ENCODE measurements at places on chromosomes 4 and X.

GRCh38 chr4:120065974-120066516, 603 bp downstream of the MAD2L1 start:
- H3K27ac ChIP-seq = peak overlapping the region; percentile 7
- no peak for DNase-seq
- peak overlapping the region; percentile 99 for H3K4me3 ChIP-seq
- peaks cover 38% of the 10 kb centered on the region for H3K36me3 ChIP-seq
- H3K4me1 ChIP-seq = peaks cover 4% of the 10 kb centered on the region

DNA sequence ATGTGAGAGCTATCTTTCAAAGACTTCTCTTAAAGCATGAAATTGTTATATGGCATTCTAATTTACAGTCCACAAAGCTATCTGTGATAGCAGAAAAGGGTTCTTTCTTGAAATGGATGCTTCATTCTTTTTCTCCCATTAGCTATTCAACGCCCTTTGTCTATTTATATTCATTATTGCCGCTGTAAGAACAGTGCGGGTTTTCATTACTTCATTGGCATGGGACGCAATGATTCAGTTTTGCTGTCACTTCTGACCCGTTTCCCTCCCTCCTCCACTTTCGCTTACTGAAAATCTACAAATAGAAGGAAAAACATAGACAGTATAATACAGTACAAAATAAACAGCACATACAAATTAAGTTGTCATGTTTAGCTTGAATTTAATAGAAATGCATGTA, 394.6 kb downstream of the PCDH7 start:
- no peak overlapping the region for H3K4me3 ChIP-seq
- DNase-seq = no peak
- H3K36me3 ChIP-seq = no peaks in the 10 kb centered on the region

- H3K4me3 ChIP-seq = no peak overlapping the region
- H3K36me3 ChIP-seq = no peaks in the 10 kb centered on the region
- no peaks in the 10 kb centered on the region for H3K27me3 ChIP-seq
- H3K27ac ChIP-seq = no peak overlapping the region
- H3K4me1 ChIP-seq = no peaks in the 10 kb centered on the region
Observed at GRCh38 chr4:151583157-151583914, 174.4 kb downstream of the FHIP1A start.

DNA sequence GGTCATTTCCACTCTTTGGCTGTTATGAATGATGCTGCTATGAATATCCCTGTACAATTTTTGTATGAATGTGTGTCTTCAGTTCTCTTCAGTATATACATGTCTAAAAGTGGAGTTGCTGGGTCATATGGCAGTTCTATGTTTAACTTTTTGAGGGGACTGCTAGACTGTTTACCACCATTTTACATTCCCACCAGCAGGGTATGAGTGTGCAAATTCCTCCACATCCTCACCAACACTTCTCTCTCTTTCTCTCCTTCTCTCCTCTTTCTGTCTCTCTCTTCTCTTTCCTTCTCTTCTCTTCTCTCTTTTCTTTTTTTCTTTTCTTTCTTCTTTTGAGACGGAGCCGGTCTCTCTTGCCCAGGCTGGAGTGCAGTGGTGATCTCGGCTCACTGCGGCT, 7.8 kb downstream of the WWC2 start:
- H3K4me1 ChIP-seq = peaks cover under 1% of the 10 kb centered on the region
- H3K27ac ChIP-seq = no peak overlapping the region
- no peak for DNase-seq

GRCh38 chr4:186105647-186106321, 1.3 kb downstream of the FAM149A start:
- H3K27me3 ChIP-seq = no peaks in the 10 kb centered on the region
- no peak overlapping the region for H3K27ac ChIP-seq
- DNase-seq = no peak
- peaks cover 6% of the 10 kb centered on the region for H3K36me3 ChIP-seq

- H3K27me3 ChIP-seq = no peaks in the 10 kb centered on the region
- no peak overlapping the region for H3K27ac ChIP-seq
- no peaks in the 10 kb centered on the region for H3K4me1 ChIP-seq
- no peak for DNase-seq
- H3K4me3 ChIP-seq = no peak overlapping the region
Observed at GRCh38 chr4:163201358-163201757, 34.7 kb upstream of the NAF1 start.

- H3K27ac ChIP-seq = no peak overlapping the region
- no peak overlapping the region for H3K4me3 ChIP-seq
- no peak for DNase-seq
- no peaks in the 10 kb centered on the region for H3K27me3 ChIP-seq
- no peaks in the 10 kb centered on the region for H3K36me3 ChIP-seq
Observed at GRCh38 chr4:10565166-10565780, 108.0 kb upstream of the ZNF518B start.

DNA sequence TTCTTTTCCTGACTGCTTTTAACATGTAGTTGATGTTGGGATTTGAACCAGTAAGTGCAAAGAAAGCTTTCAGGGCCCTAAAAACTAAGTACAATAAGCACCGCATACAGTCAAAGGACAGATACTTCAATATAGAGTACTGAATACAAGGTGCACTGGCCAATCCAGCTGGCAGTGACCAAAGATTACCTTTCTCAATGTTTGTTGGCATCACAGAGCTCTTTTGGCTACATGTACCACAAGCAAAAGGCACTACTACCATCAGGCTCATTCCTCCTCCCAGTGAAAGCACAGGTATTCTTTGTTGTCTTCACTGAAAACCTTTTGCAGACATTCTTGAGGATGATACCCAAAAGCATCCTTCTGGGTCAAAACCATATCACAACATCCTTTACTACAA, 65.2 kb upstream of the ZCCHC13 start:
- peaks cover 25% of the 10 kb centered on the region for H3K36me3 ChIP-seq

- no peak overlapping the region for H3K27ac ChIP-seq
- H3K27me3 ChIP-seq = no peaks in the 10 kb centered on the region
- DNase-seq = no peak
- H3K4me1 ChIP-seq = no peaks in the 10 kb centered on the region
Observed at GRCh38 chr4:2101346-2102044, 42.4 kb downstream of the NAT8L start.

DNA sequence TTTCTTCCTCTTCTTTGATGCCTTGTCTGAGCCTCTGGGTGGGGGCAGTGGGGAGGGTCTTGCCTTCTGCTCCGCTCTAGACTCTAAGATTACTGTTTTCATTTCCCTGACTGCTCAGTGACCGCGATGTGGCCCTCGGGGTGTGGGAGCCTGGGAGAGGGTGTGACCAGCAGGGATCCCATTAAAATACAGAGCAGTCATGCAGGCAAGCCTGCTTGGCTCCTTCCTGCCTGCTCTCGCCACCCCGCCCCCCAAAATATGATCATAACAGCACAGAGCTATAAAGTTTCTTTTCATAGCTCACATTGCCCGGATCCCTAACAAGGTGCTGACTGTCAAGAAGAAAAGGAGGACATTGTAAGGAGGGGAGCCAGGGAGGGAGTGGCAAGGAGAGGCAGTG, 332.9 kb downstream of the RAB28 start:
- no peak overlapping the region for H3K27ac ChIP-seq
- no peaks in the 10 kb centered on the region for H3K4me1 ChIP-seq
- H3K4me3 ChIP-seq = no peak overlapping the region
- DNase-seq = no peak

- no peak for DNase-seq
- H3K27ac ChIP-seq = no peak overlapping the region
- no peaks in the 10 kb centered on the region for H3K27me3 ChIP-seq
- no peak overlapping the region for H3K4me3 ChIP-seq
Observed at GRCh38 chr4:89727238-89727637, 109.7 kb downstream of the SNCA start.

- no peak for DNase-seq
- H3K36me3 ChIP-seq = no peaks in the 10 kb centered on the region
- H3K4me1 ChIP-seq = peaks cover 9% of the 10 kb centered on the region
- H3K4me3 ChIP-seq = no peak overlapping the region
- no peak overlapping the region for H3K27ac ChIP-seq
- no peaks in the 10 kb centered on the region for H3K27me3 ChIP-seq
Observed at GRCh38 chr4:147198411-147199051, 252.9 kb upstream of the TTC29 start.

DNA sequence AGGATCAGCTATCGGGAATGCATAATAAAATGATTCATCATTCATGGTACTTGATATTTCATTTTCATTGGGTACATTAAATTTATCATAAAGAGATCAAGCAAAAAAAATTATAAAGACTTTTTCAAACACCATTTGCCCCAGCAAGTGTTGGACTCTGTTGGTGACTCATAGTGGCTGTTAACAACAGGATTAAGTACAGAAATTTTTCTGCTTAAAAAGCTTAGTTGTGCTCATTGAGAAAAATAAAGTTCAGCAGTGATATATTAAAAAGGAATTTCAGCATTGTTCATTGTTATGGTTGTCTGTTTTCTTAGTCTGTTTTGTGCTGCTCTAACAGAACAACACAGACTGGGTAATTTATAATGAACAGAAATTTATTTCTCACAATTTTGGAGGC, 86.2 kb upstream of the PCDH10 start:
- H3K36me3 ChIP-seq = no peaks in the 10 kb centered on the region
- H3K4me1 ChIP-seq = no peaks in the 10 kb centered on the region
- DNase-seq = no peak
- H3K27ac ChIP-seq = no peak overlapping the region
- H3K4me3 ChIP-seq = no peak overlapping the region

DNA sequence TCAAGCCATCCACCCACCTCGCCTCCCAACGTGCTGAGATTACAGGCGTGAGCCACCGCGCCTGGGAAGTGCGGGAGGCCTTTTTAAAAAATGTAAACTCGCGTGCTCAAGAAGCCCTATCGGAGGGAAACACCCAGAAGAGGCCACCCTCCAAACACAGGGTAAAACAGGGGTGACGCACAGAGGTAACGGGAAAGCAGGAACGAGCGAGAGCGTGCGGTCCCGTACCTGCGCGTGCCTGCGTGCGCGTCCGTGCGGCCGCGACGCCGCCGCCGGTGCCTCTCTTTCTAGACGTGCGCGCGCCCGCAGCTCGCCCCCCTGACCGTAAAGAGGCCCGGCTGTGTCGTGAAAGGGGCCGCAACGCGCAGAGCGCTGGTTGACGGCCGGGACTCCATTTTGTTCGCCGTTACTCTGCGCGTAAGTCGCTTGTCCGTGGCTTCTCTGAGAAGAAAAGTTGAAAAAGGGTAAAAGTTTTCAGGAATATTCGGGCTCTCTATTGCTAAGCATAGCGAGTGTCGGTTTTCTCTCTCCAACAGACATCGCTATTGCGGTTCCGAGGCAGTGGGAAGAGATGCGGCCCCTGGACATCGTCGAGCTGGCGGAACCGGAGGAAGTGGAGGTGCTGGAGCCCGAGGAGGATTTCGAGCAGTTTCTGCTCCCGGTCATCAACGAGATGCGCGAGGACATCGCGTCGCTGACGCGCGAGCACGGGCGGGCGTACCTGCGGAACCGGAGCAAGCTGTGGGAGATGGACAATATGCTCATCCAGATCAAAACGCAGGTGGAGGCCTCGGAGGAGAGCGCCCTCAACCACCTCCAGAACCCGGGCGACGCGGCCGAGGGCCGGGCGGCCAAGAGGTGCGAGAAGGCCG, at the start of gene MRFAP1:
MRFAP1 (plus strand) TSS at position 394 of the 872 bp plus-strand sequence; CDS start at position 572, 178 bp downstream.
- peak; percentile 91 for DNase-seq
- peak within 1 kb of the TSS; percentile 51 for H3K27ac ChIP-seq
- peak within 1 kb of the TSS; percentile 99 for H3K4me3 ChIP-seq
- H3K4me1 ChIP-seq = no peaks in the 10 kb centered on the region
- no peaks in the 10 kb centered on the region for H3K27me3 ChIP-seq

DNA sequence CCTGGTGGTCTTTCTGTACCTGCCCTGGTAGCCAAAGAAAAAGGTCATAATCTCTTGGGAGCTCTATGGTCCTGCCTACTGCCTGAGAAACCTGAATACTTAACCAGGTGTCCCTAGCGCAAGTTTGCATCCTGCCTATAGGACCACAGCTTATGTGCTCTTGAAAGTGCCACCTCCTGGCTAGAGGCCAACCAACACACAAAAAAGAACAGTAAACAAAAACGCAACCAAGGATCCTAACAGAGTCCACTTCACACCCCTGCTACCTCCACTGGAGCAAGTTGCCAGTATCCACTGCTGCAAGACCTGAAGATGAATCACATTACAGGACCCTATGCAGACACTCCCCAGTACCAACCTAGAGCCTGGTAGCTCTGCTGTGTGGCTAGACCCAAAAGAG, 103.2 kb upstream of the PABPC5 start:
- H3K27me3 ChIP-seq = no peaks in the 10 kb centered on the region
- no peak for DNase-seq
- H3K27ac ChIP-seq = no peak overlapping the region
- H3K36me3 ChIP-seq = no peaks in the 10 kb centered on the region

GRCh38 chr4:84878546-84878945, 87.9 kb downstream of the WDFY3 start:
- H3K4me3 ChIP-seq = no peak overlapping the region
- no peaks in the 10 kb centered on the region for H3K27me3 ChIP-seq
- H3K4me1 ChIP-seq = no peaks in the 10 kb centered on the region
- no peak for DNase-seq

- H3K4me3 ChIP-seq = no peak overlapping the region
- no peaks in the 10 kb centered on the region for H3K36me3 ChIP-seq
- H3K27ac ChIP-seq = no peak overlapping the region
- no peaks in the 10 kb centered on the region for H3K4me1 ChIP-seq
Observed at GRCh38 chrX:44002567-44002966, 29.4 kb upstream of the NDP start.

DNA sequence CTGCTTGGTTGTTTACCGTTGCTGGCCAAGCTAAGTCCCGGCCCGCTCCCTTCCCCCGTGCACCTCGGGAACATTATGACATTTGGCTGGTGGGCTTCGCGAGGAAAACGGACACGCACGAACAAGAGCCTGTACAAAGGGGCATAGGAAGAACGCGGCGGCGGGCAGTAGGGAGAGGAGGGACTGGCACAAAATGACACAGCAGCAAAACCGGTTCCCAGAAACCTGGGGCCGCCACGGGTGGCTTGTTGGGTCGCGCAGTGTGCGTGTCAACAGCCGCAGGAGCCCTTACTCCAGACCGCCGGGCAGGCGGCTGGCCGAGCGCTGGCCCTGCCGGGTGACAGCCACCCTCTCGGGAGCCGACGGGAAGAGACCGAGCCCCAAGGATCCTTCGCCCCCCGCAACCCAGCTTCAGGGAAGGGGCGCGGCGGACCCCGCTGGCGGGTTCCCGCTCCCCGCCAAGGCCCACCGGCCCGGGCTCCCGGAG, 1.6 kb upstream of the LIN54 start:
- H3K4me3 ChIP-seq = peak overlapping the region; percentile 87
- H3K36me3 ChIP-seq = no peaks in the 10 kb centered on the region
- H3K27ac ChIP-seq = no peak overlapping the region

DNA sequence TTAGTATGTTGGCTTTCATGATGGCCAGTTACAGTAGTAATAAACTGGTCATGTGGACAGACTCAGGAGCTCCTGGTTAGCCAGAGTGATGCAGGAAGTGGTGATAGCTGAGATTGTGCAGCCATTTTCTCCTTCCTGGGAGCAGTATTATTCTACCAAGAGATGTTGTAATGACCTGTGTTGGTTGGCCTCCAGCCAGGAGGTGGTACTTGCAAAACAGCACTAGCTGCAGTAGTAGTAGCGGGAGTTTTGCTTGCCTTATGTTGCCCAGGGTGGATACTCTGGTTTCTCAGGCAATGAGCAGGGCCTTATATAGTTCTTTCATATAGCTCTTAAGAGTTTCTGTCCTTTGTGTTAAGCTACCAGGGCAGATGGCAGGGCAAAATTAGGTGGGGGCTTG, 998.8 kb downstream of the GLUD2 start:
- H3K4me1 ChIP-seq = no peaks in the 10 kb centered on the region
- peaks cover 10% of the 10 kb centered on the region for H3K36me3 ChIP-seq
- DNase-seq = no peak
- no peaks in the 10 kb centered on the region for H3K27me3 ChIP-seq
- no peak overlapping the region for H3K27ac ChIP-seq

GRCh38 chr4:150126864-150127203, 48.6 kb downstream of the DCLK2 start:
- no peak for DNase-seq
- no peaks in the 10 kb centered on the region for H3K27me3 ChIP-seq
- H3K4me1 ChIP-seq = no peaks in the 10 kb centered on the region
- no peak overlapping the region for H3K27ac ChIP-seq
- no peaks in the 10 kb centered on the region for H3K36me3 ChIP-seq
